Fibroblast of mammary gland (primary cell): ENCODE measurements at places on chromosomes 5 and 9.

GRCh38 chr9:97900103-97900737 is 22.1 kb downstream of the TRMO start:
- DNase-seq, result peak; percentile 92

DNA sequence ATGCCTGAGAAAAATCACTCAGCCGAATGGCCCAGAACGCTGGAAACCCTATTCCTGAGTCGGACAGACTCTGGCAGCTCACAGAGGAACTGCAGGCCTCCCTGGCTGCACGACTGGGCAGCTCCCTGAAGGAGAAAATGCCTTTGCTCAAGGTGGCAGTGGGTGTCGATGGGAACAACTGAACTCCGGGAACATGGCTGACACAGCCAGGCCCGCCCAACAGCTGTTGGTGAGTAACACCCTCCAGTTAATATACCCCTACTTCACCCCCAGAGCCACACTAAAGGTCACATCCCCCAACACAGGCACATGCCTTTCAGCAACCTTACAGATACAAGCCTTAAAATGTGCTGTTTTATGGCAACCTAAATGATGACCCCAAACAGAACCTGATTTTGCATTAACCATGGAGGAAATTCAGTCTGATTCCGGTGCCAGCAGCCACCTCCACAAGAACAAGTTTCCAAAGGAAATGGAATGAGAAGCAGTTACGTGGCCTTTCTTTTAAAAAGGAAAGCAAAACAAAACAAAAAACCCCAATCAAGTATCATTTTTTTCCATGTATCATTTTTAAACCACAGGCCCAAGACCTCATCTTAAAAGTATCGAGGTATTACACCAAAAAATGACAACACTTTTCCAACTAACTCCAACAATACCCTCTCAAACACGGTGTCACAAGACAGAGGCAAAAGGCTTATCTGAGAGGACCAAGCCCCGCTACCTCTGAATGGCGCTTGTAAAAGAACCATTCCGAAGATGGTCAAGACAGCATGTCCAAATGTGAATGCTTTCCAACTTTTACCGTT is 3.1 kb downstream of the KLF9 start:
- DNase-seq, result peak; percentile 93

- no peak for DNase-seq
Measured at GRCh38 chr5:64629841-64630240, 60.5 kb upstream of the SHISAL2B start.

- DNase-seq, result peak; percentile 94
Measured at GRCh38 chr5:126624534-126624933, 23.8 kb downstream of the PHAX start.

GRCh38 chr5:142897328-142897727 is 127.2 kb downstream of the ARHGAP26 start:
- no peak for DNase-seq

- DNase-seq, result no peak
Measured at GRCh38 chr9:107759009-107759822, 269.6 kb upstream of the KLF4 start.

- DNase-seq, result no peak
Measured at GRCh38 chr5:180371949-180372348, 18.8 kb upstream of the GFPT2 start.

DNA sequence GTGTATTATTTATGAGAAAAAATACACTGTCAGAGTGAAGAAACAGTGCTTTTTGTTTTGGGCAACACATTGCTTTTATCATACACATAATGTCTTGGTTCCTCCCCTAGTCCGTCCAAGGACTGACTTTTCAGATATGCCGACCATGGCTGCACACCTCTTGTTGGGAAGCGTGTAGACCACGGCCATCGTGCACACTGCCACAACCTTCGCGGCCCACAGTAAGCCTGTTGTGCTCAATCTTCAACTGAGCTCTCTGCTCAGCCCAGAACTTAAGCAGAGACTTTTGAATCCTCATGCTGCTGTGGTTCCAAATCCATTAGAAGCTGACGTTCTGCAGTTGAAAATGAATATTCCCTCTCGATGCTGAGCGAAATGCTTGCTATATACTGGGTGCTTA is 157.6 kb upstream of the IRX2 start:
- DNase-seq, result no peak

DNA sequence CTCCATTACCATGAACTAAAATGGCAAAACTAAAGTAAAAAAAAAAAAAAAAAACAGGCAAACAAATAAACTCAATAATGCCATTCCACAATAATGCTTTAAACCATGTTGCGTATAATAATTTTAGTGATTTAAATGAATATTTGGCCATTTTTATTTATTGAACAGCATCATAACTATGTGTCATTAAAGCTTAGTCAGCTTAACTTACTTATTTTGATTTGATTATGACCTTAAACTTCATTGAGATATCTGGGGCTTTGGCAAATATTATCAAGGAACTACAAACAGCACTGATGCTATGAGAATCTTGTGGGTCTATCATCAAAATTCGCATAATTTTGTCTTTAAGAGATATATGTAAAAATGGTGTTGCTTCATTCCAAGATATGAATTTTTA is 1610.3 kb upstream of the NUDT12 start:
- DNase-seq, result no peak

DNA sequence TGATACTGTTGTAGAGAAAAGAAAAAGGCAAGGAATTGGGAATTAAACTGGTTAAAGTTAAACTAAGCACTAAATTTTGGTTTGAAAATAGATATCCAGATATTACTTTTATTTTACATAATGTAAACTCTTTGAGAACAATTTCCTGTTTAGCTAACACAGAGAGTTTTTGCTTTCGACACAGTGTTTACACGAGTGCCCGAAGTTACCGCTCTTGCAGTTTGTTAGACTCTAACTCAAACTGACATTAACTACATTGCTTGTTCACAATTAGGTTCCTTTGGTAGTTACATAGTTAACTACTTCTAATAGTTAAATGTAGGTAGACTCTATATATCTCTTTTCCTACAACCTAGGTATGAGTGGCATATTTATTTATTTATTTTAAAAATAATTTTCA is 117.1 kb upstream of the CHD1 start:
- DNase-seq, result no peak

- peak; percentile 5 for DNase-seq
Measured at GRCh38 chr5:20972419-20972925, 984.5 kb upstream of the CDH18 start.

DNA sequence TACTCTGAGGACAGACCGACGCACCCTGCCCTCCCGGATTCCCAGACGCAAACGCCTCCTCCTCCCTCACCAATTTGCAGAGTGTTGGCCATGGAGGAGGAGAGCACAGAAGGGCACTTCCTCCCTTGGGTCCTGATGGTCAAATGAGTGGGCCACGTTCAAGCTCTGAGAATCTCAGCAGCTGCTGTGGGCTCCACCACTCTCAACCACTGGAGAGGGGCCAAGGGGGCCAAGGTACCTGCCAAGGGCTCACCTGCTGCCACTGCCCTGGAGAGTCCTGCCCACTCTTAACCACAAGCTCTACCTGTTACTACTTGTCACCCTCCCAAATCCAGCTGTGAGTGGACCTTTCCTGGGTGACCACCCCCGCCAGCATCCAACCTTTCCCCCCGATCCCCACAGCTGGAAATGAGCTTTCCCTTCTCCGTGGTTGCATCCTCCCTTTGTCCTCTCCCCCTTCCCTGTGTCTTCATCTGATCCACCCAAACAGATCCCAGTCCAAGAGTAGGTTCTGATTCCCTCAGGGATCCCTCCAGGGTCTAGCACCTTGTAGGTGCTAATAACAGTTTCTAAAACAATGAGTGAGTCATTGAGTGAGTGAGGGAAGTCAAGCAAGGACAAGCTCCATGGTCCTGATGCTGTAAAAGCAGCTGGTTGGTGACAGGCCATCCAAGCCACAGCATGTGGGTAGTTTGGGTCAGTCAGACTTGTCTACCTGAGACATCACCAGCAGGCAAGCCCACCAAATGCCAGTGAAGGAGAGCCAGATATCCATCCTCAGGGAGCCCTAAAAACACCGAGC is 69.7 kb downstream of the FAM114A2 start:
- no peak for DNase-seq

- DNase-seq, result no peak
Measured at GRCh38 chr9:115416299-115416698, 298.3 kb upstream of the TNC start.

DNA sequence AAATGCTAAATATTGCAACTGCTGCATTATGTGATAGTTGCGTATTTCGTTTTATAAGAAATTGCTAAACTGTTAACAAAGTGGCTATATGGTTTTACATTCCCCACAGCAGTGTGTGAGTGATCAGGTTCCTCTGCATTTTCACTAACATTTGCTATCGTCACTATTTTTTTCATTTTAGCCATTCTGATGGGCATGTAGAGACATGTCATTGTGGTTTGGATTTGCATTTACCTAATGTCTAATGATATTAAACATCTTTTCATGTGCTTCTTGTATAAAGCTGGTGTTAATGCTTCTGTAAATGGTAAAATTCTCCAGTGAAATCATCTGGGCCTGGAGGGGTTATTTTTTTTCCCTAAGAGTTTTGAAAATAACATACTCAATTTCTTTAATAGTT is 61.6 kb downstream of the ERCC6L2 start:
- DNase-seq, result no peak
